ENCODE measurements at places on chromosomes 4 and X.

DNA sequence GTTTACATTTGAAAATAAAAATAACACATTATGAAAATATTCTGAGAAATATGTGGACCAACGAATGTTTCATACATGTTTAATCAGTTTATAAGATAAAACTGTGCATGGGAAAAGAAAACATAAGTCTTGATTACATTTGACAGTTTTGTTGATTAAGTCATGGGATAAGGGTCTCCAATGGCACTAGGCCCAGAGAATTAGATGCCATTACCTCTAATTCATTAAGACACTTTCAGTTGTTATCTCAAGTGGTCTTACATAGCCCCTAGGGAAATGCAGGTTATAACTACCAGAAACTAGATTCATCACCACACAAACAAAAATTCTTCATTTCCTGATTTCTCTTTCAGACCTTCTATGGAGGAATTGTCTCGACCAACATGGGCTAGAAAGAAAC lies 300.8 kb downstream of the PCDH7 start:
- peak; percentile 15 for DNase-seq

- no peak for DNase-seq
These were observed 108.0 kb downstream of the LRBA start for GRCh38 chr4:150906987-150907633.

GRCh38 chr4:41572516-41572915 lies 34.6 kb downstream of the LIMCH1 start:
- DNase-seq: no peak

GRCh38 chr4:21476757-21477156 lies 471.8 kb downstream of the KCNIP4 start:
- DNase-seq: no peak

DNA sequence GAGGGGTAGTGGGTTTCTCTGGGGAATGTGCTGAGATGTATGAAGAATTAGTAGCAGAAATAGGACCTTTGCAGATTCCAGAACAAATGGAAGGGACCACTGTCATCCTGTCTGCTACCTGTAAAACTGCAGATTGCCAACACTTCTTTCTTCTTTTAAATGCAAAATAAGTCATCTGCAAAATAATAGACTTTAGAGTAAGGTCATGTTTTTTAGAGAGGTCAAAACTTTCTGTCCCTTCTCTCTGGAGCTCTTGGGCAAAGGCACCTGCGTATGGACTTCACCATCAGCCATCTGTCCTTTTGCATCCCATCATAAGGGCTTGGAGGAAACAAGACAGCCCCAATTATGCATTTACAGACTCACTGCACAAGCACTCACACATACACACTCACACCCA lies 121.1 kb upstream of the PPARGC1A start:
- DNase-seq: no peak
